ENCODE measurements at places on chromosomes 3 and 15.

- no peak for DNase-seq
These were observed 150.8 kb downstream of the LEKR1 start for GRCh38 chr3:156976933-156977332.

DNA sequence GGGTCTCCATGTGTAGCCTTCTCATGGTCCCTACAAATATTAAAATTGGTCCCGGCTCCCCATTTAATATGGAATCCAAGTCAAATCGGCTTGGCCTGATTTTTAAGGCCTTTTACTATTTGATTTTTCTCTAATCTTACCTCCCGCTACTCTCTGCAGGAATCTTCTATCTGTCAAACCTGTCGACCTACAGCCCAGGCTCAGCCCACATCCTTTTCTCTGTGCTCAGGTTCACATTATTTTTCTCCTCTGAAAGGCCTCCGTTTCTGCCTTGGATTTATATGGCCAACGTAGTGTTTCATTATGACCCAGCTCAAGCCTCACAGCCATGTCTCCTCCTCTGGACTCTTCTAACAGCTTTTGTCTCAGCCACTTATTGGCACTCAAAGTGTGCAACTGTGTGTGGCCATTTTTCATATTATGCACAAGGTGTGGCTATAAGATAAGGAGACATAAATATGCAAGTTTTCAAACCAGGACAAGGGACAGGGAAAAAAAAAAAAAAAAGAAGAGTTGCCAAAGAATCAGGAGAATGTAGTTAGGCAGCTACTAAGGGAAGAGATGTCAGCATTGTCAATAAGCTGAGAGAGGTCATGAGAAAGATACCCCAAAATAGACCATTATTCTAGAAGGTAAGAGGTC lies 2.1 kb upstream of the GLCE start:
- DNase-seq, result no peak

GRCh38 chr15:74303741-74304309 lies 63.6 kb downstream of the CYP11A1 start:
- no peak for DNase-seq

DNA sequence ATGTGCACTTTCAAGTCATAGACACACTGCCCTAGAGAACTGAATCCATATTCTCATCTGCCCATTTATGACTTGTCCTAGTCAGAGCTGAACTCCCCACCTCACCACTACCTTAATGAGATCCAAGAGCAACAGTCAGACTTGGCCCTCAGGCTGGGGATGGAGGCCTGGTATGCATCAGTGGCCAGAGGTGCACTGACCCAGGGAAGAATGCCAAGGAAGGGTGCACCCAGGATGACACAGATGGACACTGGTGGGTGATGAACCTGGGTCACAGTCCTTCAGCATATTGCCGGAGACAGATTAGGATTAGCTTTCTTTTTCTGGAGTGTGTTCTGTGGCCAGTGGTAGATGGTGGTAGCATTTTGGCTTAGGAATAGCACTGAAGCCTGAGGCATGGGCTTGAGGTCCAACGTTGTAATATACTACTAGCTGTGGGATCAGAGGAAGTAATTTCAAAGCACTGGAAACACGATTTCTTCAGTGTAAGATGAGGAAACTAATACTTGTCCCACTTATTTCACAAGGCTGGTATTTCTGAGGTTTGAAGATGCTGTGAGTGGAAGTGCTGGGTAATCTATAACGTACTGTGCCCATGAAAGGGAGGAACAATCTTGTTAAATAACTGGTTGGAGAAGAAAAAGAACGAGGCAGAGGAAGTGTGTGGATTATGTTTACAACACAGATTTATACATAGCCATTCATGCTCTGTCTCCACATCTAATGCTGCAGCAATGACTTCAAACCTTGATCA lies 265.0 kb downstream of the THRB start:
- no peak for DNase-seq

DNA sequence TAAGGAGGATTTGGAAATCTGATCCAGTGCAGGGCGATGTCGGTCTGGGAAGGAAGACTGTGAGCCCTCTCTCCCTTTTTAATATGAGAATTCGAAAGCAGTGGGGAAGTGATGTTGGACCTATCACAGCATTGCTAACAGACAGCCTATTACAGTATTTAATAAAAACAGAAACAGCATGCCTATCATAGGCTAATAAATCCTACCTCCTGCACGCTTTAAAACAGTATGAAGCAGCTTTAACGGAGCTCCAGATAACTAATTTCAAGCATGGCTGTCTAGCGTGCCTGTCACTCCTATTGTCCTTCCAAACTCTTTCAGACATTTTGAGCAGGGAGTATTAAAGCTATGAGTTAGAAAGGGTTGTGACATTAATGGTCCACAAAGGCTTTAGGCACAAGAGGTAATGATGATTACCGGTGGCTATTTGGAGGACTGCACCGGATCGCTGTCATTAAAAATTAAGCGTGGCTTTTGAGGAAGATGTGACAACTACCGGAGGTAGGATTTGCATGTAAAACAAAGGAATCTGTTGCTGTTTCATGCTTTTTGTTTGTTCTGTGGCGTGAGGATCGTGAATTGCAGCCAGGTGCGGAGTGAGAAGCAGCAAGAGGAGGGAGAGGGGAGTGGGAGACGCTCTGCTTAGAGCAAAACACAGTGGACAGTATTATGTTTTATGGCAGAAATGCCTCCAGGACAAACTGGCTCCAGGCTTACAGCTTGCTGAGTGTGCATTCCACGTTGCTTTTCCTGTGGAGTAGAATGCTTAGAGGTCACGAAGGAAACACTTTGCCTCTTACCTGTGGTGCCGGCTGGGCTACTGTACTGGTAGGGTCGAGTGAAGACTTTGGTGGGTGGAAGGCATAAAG lies at the start of gene KCNMB2:
Gene KCNMB2, plus strand, starts transcription at position 226 of the 869 bp plus-strand sequence.
- DNase-seq, result no peak

Measured in activated CD4-positive, alpha-beta T cell treated with anti-CD3 and anti-CD28 coated beads for 36 hours (primary cell).